ENCODE measurements at places on chromosomes 5 and 9.

GRCh38 chr9:93900971-93901861, 53.9 kb downstream of the BARX1 start:
- DNase-seq: no peak

DNA sequence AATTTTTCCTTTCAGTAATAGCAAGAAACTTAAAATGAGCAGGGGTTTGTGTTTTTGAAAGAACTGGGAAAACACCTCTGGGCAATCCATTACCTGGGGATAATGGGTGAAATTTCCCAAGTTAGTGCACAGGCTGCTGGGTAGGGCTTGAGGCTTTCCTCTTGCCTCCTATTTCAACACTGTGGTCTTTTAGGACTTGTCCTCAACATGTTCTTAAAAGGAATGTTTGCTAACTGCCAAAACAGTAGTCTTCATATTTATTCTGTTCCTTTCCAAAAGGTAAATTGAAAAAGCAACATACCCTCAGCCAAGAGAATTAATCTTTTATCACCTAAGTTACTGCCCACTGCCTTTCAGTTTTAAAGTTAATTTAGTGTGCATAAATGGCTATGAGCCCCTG, 158.3 kb upstream of the CCDC152 start:
- no peak for DNase-seq

DNA sequence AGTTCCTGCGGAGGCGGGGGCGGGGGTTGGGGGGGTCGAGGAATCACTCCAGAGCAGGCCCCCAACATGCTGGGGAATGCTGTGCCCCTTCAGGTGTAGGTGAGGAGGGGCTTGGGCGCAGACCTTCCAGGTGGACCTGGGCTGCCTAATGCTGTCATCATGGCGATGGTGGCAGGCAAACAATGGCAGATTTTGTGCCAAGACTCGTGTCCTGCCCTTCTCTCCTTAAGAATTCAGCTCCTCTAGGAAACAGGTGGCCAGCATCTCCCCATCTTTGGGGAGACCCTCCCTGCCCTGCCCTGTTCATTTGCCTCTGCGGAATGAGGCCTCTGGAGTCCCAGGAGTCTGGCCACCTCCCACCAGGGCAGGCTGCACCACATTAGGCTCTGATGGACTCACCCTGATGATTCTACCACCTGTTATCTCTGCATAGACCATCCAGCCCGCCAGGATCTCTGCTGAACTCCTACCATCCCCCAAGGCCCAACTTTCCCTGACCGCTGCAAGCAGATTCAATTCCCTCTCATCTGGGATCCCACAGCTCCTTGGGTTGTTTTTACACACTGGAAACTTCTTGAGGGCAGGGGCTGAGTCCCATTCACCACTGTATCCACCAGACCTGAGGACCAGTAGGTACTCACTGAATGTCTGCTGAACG, 10.9 kb upstream of the SLC25A51 start:
- no peak for DNase-seq

GRCh38 chr5:172646716-172647285, 5.7 kb downstream of the NEURL1B start:
- DNase-seq: no peak

DNA sequence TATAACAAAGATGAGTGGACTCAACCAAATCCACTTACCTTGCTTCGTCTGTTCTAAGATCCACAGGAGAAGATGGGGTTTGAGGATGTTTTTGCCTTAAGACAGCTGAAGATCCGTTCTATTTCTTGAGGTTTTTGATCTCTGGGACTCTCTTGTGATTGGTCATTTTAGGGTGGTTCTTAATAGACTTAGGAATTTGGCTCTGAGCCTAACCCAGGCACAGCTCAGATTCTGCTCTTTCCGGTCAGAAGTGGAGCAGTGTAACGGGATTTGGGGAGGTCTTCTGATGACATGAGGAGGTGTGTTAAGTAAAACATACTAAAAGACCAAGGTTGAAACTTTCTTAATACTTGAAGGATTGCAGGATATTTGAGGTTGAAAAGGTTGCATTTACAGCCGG, 166.9 kb downstream of the DMRT2 start:
- no peak for DNase-seq

GRCh38 chr5:131952301-131952857, 6.9 kb upstream of the MEIKIN start:
- DNase-seq: no peak

DNA sequence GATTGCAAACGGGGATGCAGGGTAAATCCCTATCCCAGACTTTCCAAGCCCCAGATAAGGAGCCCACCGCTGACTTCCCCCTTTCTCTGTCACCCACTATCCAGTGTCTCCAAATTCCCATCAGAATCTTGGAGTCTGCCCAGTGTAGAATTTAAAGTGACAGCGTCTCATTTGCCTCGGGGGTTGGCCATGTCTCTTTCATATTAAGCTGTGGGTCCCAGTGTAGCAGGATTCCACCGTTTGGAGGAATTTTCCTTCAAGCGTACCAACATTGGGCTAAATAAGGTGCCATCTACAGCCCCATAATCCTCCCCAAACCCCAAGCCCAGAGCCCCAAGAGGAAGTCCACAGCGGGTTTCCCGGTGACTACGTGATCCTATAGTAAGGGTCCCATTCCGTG, 1.1 kb downstream of the BRINP1 start:
- DNase-seq: no peak

GRCh38 chr9:85224729-85225128, 517.0 kb downstream of the AGTPBP1 start:
- no peak for DNase-seq

GRCh38 chr5:15946026-15946425, 233.6 kb downstream of the MARCHF11 start:
- no peak for DNase-seq

GRCh38 chr9:23372703-23373102, 453.3 kb downstream of the ELAVL2 start:
- DNase-seq: no peak

DNA sequence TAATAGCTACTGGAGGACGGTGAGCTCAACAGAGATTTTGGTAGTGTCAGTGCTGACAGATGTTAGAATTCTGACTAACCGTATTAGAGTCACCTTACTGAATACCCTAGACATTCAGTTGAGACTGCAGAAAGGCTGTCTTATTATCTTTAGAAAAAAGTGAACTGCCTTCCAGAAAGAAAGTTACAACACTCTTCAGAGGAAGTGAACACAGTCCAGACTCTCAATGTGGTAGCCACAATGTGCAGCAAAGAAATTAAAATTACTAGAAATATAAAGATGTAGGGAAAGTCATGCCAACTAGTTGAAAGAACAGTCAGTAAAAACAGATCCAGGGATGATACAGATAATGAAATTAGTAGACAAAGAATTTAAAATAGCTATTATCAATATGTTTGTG, 47.1 kb upstream of the COL15A1 start:
- DNase-seq: no peak

Data from NCI-H524 (cell line).